ENCODE measurements at places on chromosomes 4 and X.
A peak's percentile ranks its signal among the peaks of the same experiment; 100 is the strongest.

- no peak for DNase-seq
These were observed 12.8 kb downstream of the SCD5 start for GRCh38 chr4:82785611-82786400.

DNA sequence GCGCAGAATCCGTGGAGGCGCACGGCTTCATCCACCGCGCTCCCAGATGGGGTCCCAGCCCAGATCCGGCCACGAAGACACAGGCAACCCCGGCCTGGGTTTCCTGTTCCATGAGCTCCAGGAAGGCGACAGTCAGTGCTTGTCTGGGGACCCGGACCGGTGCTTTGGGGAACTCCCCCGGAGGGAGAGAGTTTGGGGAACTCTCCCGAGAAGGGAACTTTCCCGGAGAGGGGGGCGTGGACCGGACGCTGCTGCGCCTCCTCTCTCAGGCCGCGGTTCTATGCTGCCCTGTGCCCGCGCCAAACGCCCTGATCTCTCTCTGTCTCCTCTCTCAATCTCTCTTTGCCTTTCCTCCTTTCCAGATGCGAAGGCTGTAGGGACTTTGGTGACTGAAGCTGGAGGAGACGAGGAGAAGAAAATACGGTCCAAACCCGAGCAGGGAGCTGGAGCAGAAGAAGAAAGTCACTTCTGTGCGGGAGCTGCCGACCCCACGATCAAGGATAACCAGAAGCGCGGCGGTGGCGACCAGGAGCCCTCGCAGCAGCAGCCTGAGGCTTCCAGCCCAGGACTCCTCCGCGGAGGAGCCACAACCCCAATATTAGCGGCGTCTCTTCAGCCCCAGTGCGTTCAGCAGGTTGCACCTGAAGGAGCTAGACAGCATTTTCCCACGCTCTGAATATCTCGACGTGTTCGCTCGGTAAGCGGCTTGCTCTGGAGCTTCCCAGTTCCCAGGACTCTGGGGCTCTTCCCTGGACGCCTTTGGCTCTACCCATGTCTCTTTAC, 47.6 kb upstream of the NKAP start:
- no peak for DNase-seq

DNA sequence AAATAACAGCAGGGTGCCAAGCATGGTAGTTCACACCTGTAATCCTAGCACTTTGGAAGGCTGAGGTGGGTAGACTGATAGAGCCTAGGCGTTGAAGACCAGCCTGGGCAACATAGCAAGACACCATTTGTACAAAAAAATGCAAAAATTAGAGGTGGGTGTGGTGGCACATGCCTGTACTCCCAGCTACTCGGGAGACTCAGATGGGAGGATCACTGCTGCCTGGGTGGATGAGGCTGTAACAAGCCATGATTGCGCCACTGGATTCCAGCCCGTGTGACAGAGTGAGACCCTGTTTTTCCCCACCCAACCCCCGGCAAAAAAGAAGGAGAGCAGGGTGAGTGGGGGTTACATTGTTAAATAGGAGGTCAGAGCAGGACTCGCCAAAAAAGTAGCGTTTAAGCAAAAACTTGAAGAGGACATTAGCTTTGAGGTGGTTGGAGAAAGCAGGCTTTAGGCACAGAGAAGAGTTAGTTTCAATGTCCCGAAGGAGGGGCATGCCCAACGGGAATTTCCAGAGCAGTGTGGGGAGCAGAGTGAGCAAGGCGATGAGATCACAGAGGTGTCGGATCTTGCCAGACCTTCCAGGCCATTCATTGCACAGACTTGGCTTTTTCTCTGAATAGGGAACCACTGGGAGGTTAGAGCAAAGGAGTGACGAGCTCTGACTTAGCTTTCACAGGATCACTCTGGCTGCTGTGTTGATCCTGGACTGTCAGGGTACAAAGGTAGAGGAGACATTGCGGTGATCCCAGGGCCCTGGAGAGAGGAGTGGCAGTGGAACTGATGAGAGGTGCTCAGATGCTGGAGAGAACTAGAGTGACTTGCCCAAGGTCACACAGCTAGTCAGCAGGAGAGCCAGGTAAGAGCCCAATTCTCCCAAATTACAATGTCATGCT, 70.6 kb downstream of the TRAPPC11 start:
- no peak for DNase-seq

DNA sequence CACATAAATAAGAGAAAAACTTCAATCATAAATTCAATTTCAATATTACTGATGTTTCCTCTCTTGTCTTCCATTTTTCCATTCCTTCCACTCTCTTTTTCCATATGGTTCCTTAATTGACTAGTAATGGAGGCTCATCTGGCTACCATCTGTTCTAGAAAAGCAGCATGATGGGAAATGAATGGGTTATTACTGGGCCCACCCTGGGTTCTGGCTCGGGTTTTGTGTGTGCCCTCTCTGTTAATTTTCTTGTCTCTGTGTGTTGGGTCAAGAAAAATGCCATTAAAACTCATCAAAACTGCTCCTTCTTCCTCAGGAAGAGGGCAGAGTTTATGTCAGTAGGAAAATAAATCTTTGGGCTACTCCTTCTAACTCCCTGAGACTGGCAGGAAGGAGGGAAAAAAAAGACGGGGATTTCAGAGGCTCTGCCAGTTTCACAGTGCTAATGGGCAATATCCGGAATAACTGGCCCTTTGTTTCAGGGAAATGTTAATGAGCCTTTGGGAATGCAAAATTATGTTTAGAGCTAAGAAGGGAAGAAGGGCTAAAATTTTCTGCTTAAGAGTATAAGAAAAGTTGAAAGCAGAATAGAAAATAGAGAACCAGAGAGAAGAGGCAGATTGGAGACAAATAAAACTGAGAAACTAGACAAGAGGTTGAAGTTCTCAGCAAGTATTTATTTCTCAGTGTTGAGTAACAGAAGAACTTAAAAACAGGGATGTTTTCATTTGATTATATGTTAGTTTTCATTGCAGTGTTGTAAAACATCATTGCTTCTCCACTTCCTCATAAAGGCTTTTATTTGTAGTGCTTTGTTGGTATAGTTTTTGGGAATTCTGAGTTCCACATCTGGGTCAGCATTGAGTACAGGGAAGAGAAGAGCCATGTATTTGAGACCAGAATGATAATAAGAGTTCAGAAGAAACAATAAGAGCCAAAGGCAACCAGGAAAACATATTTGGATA, 19.7 kb downstream of the GABRB1 start:
- no peak for DNase-seq

GRCh38 chrX:153408221-153408721, 3.0 kb upstream of the ZFP92 start:
- no peak for DNase-seq

DNA sequence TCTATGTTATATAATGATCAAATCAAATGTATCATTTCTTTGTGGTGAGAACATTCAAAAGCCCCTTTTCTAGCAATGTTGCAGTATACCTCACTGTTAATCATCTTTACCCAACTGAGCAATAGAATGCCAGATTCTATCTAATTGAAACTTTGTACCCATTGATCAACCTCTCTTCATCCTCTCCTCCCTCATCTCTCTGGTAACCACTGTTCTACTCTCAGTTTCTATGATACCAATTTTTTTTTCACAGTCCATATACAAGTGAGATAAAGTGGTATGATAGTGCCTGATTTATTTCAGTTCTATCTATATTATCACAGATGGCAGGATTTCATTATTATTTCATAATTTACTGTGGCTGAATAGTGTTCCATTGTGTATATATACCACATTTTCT, 209.8 kb downstream of the SPCS3 start:
- no peak for DNase-seq

GRCh38 chrX:88416965-88417364, 330.1 kb upstream of the CPXCR1 start:
- no peak for DNase-seq

DNA sequence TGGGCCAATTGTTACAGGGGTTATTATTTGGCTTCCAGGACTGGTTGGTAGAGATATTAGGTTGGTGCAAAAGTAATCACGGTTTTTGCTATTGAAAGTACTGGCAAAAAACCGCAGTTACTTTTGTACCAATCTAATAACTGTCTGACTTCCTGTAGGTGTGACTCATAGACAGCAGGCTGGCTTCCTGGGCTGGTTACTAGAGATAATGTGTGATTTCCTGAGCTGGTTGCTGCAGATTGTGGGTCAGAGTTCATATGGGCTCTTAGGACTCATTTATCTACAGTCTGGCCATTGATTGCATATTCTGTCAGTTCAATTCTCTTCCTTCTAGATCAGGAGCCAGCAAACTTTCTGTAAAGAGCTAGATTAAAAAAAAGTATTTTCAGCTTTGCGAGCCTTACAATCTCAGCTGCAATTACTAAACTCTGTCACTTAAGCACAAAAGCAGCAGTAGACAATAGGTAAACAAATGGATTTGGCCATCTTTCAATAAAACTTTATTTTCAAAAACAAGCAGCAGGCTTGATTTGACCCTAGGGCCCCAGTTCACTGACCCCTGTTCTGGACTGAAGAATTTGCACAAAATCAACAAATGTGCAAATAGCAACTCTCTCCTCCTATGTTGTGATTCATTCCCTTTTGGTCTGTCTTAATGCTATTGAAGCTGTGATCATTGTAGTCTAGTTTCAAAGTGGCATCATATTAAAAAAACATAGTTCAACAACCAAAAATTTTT, 50.8 kb upstream of the BOD1L1 start:
- DNase-seq, result no peak

DNA sequence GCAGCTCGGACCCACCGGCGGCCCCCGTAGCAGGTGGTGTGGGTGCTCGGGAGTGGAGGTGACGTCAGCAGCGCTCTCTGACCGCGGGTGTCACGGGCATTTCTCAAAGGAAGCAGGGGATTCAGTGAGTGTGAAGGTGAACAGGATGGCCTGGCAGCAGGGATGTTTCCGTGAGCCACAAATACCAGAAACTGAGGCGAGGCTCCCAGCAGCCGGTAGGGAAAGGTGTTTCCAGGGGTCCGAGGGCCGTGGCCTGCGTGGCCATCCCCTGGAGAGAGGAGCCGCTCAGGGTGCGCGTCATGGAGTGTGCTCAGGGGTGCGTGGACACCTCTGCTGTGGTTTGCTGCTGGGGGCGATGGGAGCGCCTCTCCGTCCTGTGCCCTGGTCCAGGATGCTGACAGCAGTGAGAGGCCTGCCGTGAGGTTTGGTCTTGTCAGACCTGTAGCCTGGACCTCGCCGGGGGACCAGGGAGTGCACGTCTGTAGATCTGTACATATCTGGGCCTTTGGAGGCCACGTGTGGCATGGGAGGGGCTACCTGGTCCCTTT, 10.2 kb upstream of the HGFAC start:
- no peak for DNase-seq

DNA sequence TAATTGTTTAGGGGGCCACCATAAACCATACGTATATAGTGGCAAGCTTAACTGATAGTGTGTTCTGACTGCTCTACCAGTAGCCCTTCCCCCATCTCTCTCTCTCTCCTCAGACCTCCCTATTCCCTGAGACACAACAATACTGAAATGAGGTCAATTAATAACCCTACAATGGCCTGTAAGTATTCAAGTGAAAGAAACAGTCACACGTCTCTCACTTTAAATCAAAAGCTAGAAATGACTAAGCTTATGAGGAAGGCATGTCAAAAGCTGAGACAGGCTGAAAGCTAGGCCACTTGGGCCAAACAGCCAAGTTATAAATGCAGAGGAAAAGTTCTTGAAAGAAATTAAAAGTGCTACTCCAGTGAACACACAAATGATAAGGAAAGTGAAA, 78.0 kb downstream of the PRDM5 start:
- DNase-seq, result no peak

- DNase-seq, result no peak
These were observed 18.3 kb downstream of the RBBP7 start for GRCh38 chrX:16851827-16852226.

- no peak for DNase-seq
These were observed 611.6 kb upstream of the GRIA3 start for GRCh38 chrX:122572461-122572860.

GRCh38 chrX:131633285-131633917, 89.5 kb downstream of the OR13H1 start:
- DNase-seq, result peak; percentile 65

- DNase-seq, result no peak
These were observed 39.1 kb upstream of the TMEM184C start for GRCh38 chr4:147578051-147578476.

- DNase-seq, result no peak
These were observed 26.4 kb upstream of the ARSJ start for GRCh38 chr4:114005569-114006442.

- DNase-seq, result no peak
These were observed 46.4 kb downstream of the SGMS2 start for GRCh38 chr4:107870916-107871786.

- peak; percentile 86 for DNase-seq
These were observed 2.1 kb upstream of the FAT1 start for GRCh38 chr4:186725469-186726425.

GRCh38 chr4:184553891-184554290, 79.5 kb upstream of the IRF2 start:
- no peak for DNase-seq

DNA sequence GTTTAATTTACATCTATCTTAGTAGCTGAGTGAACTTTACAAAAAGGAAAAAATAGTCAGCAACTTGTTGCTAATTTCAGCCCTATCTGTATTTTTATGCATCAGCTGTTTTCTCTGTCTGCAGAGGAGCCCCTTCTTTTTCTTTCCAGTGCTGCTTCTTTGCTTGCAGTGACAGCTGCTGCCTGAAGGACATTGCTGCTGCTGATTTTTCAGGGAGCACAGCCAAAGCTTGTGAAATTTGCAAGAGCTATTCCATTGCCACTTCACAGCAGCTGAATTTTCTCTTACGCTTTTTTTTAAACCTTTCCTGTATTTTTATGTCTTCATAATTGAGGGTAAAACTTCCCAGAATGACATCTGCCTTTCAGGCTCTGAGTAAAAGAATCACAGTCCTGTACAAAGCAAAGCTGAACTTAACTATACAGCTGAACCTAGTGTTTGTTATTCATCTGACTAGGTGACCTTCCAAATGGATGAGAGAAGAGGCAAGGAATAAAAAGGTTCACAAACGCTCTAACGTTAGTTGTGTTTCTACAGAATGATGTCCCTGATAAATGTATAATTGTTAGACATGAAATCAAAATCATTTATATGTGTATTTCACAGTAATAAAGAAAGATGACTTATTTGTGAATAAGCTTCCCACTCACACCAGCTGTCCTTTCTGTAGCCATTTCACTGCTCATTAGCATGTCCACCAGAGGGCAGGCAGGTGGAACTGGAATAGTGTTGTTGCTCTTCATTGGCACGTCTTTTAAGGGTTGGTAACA, 541.4 kb downstream of the ADGRL3 start:
- DNase-seq, result no peak

DNA sequence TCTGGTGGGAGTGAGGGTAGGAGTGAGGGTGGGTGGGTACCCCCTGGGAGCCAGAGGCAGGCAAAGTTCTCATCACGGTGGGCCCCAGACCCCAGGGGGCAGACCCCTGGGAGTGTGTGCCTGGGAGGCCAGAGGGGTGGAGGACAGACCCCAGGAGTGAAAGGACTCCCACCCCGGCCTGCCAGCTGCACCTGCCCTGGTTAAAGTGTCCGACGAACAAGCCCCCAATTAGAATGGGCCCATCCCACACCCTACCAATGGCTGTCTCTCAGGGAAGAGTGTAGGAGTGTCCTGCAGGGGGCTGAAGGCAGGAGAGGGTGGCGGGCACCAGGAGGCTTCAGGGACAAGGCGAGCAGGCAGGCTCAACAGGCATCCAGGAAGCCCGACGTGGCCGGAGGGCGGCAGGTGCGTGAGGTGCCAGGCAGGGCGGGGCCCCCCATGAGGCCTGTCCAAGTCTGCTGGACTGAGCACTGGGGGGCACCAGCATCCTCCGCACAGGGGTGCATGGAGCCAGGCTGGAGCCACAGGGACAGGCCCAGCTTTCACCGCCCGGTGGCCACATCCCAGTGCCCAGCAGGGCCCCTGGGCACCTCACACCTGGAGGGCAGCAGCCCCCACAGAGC, 8.7 kb downstream of the PDE6B start:
- no peak for DNase-seq

Data from ascending aorta (tissue), 2 donors.